HFFc6 (cell line): ENCODE measurements at places on chromosomes 5 and 9.

- DNase-seq, result no peak
Observed at GRCh38 chr5:123181394-123181801, 92.4 kb downstream of the PRDM6 start.

GRCh38 chr5:2658881-2659470, 92.5 kb downstream of the IRX2 start:
- no peak for DNase-seq

GRCh38 chr5:94197970-94198369, 420.4 kb downstream of the KIAA0825 start:
- peak; percentile 25 for DNase-seq

DNA sequence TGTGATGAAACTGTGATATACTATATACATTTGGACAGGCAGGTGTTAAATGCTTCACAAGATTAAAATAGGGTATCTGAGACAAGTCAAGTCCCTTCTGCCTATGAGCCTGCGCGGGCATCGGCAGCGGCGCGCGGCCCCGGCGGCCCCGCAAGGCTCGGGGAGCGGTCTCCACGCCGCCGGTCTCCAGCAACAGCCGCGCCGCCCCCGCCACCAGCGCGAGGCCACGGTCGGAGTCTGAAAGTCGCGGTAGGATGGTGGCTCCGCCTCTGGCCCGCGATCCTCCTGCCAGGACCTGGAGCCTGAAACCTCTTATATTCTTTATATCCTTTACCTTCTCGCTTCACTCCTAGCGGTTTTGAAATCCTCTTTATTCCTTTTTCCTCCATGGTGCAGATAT, 99.4 kb downstream of the INSL6 start:
- DNase-seq, result no peak

GRCh38 chr5:173108914-173109313, 35.4 kb upstream of the BNIP1 start:
- no peak for DNase-seq

GRCh38 chr9:72883875-72884274, 69.0 kb downstream of the ALDH1A1 start:
- no peak for DNase-seq

GRCh38 chr5:125413496-125414274, 667.2 kb upstream of the ZNF608 start:
- DNase-seq, result no peak

DNA sequence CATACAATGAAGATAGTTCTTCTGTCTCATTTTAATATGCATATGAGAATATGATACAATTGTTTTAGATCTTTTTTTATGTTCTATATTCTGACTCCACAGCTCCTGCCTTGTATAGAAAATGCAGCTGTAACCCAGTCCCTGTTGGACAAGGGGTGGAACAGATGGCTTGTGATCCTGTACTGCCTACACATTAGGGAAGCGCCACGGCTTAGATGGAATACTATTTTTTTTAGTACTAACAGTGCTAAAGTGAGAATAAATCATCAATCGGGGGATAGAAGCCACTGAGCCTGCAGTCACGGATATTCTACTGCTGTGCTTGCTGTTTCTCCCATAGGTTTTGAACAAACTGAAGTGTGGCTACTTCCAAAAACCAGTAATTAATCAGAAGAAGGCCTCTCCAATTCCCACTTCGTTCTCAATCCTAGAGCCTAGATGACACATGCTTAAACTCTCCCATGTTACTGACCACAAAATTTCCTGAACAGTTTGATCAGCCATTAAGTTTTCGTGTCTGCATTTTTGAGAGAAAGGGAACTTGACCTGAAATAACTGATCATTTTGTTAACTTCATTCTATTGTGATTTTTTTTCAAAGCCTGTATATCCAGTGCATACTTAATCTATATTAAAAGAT, 150.3 kb downstream of the CDH18 start:
- DNase-seq, result peak; percentile 37

- peak; percentile 79 for DNase-seq
Observed at GRCh38 chr9:71748280-71748743, 20.0 kb downstream of the CEMIP2 start.

- DNase-seq, result no peak
Observed at GRCh38 chr9:111232997-111233790, 96.8 kb downstream of the OR2K2 start.

DNA sequence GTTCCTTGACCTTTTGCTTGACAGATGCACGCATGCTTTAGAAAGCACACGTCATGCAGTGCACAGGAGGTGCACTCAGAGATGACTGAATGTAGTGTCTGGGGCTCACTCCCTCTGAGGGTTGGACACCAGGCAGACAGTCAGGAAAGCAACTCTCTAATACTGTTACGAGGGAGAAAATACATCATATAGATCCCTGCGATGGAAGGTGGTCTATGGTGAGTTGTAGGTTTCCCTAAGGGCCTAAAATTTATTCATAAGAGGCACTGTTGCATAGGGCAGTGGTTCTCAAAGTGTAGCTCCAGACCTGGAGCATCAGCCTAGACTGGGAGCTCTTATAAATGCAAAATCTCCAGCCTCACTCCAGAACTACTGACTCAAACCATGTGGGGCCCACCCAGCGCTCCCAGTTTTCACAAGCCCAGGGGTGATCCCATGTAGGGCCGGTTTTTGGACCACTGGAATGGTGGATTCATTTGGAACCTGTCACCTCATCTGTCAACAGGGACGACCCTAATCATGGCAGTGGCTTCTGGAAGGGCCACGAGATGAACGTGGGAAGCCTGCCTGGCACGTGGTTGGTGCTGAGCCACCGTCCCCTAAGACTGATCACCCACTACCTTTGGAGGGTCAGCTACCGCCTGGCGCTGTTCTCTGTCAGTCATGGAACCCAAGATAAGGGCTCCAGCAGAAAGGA, 16.8 kb upstream of the PHF19 start:
- no peak for DNase-seq

- DNase-seq, result no peak
Observed at GRCh38 chr9:99398241-99398640, 176.2 kb downstream of the SEC61B start.

DNA sequence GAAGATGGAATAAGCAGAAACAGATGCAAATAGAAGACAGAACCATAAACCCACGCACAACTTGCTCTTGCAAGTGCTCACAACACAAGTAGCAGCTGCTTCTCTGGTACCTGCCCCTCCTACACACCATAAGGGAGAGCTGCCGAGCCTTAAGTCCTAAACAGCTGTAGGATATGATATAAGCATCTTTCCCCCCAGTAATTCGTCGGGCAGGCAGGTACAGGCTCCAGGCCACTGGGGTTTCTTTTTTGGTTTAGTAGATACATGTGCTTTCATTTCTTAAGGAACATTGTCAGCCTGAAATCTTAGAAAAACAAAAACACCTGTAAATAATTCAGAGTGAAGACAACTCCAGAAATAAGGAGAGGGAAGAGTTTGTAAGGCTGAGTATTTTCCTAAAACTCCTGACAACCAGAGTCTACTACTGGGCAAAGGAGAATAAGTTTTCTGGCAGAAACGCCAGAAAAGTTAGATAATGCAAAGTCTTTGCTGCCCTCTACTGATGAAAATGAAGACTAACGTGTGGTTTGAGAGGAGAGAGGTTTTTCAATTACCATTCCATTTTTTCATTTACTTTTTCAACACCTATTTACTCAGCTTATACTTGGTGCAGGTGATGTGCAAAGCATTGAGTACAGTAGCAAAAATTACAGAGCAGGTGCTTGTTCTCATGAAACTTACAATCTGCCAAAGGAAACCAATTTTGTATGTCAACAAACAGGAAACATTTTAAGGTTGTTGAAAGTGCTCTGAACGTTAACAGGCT, 20.1 kb upstream of the TCERG1 start:
- peak; percentile 58 for DNase-seq

- no peak for DNase-seq
Observed at GRCh38 chr5:115458416-115458815, 86.2 kb downstream of the FEM1C start.

GRCh38 chr9:79378107-79378506, 193.7 kb upstream of the TLE4 start:
- no peak for DNase-seq

DNA sequence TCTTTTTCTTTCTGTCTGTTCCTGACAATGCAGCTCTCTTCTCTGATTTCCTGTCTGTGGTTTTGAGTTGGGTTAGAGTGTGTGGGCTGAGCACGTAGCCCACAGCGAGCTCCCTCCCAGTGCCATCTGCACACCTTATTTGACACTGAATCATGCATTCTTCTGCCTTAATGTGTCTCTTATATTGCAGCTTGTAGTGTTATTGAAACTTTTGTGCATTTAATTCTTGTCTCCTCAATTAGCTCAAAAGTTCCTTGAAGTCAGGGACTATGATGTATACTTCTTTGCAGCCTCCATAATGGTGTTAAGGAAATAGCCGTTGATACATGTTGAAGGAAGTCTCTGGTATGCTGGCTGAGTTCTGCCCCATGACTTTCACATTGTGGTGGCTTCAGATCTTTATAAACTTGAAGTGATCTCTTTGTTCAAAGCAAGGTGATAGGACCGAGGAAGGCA, 576.2 kb upstream of the CLINT1 start:
- DNase-seq, result no peak

DNA sequence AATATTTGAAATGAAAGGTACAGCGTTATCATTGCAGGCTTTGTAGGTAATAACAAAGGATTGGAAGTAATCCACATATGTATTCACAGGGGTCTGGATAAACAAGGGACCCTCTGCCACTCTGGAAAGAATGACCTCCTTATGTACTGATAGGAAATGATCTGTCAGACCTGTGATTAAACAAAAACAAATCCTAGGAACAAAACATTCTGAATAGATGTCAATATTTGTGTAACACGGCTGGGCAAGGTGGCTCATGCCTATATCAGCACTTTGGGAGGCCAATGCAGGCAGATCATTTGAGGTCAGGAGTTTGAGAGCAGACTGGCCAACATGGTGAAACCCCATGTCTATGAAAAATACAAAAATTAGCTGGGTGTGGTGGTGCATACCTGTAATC, 42.3 kb downstream of the NSUN2 start:
- DNase-seq, result no peak

- no peak for DNase-seq
Observed at GRCh38 chr9:4164356-4164755, 135.5 kb downstream of the GLIS3 start.

DNA sequence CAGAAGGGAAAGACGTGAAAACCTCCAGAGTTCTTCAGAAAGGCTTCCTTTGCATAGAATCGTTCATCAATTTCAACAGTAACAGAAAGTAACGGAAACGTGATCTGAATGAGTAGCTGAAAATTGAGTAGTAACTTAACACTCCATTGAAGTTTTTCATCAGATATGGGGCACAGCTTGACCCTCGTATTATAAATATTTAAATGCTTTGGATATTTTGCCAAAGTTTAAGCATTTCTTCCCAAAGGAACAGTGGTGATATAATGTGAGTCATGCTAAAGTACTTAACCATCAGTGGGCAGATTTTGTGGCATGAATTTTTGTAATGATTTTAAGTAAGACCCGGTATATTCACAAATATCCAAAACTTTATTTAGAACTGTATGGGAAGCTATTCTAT, 67.4 kb upstream of the ADAMTS19 start:
- DNase-seq, result no peak

DNA sequence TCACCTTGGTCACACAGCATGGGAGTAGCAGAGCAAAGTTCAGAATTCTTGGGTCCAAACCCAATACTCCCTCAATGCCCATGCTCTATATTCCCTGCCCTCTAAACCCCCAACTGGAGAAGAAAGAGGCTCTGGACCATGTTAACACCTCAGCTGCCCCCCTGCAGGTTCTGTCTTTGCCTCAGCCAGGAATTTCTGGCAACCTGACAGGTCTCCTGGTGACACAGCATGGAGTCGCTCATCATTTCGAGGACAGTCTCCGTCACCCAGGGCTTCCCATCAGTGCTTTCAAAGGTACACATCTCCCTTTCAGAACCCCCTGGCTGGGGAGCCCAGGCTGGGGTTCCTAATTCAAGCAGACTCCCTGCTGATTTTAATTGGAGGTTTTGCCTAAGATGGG, 189.5 kb downstream of the BRINP1 start:
- DNase-seq, result no peak

DNA sequence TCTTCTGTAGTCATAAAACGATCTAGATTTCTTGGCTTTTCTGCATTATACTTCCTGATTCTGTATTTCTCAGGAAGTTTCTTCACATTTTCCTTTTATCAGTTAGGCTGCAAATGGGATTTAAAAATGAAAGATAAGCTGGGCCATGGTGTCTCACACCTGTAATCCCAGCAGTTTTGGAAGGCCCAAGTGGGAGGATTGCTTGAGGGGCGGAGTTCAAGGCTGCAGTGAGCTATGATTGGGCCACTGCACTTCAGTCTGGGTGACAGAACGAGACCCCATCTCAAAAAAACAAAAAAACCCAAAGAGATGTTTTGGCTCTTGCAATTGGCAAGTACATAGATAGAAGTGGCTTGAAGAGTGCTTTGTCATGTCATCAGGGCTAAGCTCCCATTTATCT, 26.2 kb upstream of the APC start:
- no peak for DNase-seq

DNA sequence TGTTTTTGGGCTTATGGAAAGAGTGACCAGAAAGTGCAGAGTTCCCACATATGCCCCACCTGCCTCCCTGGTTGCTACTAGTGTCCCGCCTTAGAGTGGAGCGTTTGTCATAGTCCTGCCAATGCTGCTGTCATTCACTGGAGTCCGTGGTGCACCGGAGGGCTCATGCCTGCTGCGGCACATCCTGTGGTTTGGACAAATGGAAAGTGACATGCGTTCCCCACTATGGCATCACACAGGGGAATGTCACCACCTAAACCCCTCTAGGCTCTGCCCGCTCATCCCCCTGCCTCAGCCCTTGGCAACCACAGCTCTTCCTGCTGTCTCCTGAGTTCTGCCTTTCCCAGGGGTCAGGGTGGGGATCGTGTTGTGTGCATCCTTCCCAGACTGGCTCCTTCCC, 29.2 kb downstream of the IRX4 start:
- no peak for DNase-seq

DNA sequence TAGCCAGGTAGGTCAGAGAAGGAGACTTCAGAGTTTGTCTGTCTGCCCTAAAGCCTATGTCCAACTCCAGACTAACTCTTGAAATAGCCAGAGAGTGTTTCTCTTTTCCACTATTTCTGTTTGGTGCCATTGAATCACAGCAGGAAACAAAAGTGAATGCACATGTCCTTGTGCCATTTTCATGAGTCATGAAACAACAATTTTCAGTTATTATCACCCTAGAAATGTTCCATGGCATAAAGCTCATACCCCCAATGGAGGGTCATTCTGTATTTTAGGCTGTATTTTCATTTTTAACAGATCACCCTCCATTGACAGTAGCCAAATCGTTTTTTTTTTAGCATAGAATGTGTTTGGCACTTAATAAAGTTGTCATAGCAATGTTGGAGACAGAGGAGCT, 124.7 kb downstream of the PAPPA start:
- DNase-seq, result no peak

DNA sequence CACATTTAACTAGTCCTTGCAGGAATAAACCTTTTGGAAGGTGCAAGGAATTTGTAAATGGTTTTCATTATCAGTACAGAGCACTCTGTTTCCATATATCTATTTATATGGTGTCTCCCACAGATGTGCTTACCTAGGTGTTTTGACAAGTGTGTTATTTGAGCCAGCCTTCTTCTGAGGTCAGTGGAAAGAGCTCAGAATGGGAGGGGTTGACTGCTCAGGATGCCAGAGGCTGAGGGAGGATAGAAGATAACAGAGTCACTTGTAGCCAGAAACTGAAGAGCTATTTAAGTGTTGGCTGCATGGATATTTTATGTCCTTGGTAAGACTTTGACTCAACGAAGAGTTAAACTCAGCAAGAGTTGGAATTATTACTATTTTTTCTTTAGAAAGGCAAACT, 5.0 kb downstream of the CMYA5 start:
- no peak for DNase-seq

GRCh38 chr5:87582149-87582548, 169.4 kb upstream of the CCNH start:
- DNase-seq, result no peak

GRCh38 chr5:105817914-105818313, 1852.8 kb downstream of the EFNA5 start:
- no peak for DNase-seq
